ENCODE measurements at places on chromosomes 11 and 22.

- DNase-seq = no peak
Measured at GRCh38 chr11:111413849-111414248, 34.8 kb upstream of the POU2AF1 start.

DNA sequence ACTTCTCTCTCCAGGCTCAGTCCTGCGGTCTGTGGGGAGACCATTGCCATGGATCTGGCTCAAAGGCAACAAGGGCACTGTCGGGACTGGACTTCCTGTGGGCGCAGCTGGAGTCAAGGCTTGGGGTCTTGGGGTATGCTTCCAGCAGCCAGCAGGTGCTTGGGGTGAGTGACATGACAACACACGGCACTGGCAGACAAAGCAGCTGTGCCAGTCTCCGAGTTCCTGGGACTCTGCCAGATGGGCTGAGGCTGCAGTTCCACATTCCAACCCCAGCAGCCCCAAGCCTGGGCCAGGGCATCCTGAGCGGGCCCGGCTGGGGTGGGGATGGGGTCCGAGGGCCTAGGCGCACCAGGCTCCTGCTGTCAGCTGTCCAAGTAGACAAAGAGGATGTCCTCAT is 12.3 kb downstream of the GUCD1 start:
- no peak for DNase-seq

- no peak for DNase-seq
Measured at GRCh38 chr11:121886005-121886734, 229.8 kb downstream of the BLID start.

- no peak for DNase-seq
Measured at GRCh38 chr11:12077535-12078280, 32.7 kb upstream of the MICAL2 start.

- no peak for DNase-seq
Measured at GRCh38 chr11:78037825-78038620, 14.9 kb upstream of the KCTD14 start.

DNA sequence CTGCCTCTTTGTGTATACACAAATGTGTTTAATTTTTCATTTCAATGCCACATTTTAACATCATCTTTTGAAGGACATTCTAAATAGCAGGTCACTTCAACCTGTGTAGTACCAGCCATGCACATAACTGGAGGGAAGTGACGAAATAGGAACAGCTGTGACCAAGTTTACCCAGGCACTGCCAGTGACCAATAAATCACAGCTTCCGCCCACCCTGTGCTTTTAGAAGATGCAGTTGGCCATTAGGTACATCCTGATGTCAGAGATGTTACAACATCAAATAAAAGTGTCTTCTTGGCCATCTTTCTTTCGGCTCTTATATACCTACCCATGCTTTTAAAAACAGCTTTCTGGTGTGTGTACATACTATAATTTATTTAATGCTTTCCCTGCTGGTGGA is 7.8 kb downstream of the LDLRAD3 start:
- DNase-seq = no peak

- no peak for DNase-seq
Measured at GRCh38 chr11:47533690-47534151, 19.2 kb downstream of the CELF1 start.

DNA sequence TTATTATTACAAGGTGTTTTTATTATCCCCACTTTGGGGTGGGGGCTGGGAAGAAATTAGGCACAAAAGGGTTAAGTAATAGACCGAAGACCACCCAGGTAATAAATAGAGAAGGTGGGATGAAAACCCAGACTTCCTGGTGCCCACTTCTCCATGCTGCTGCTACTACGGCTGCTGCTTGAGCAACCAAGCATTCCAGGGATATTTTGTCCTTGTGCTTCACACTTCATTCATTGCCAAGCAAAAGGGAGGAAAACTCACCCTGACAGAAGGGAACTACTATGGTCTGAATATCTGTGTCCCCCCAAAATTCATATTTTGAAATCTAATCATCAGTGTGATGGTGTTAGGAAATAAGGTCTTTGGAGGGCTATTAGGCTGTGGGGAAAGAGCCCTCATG is 470.9 kb upstream of the API5 start:
- no peak for DNase-seq

GRCh38 chr22:32632512-32633315 is 158.1 kb downstream of the FBXO7 start:
- no peak for DNase-seq

DNA sequence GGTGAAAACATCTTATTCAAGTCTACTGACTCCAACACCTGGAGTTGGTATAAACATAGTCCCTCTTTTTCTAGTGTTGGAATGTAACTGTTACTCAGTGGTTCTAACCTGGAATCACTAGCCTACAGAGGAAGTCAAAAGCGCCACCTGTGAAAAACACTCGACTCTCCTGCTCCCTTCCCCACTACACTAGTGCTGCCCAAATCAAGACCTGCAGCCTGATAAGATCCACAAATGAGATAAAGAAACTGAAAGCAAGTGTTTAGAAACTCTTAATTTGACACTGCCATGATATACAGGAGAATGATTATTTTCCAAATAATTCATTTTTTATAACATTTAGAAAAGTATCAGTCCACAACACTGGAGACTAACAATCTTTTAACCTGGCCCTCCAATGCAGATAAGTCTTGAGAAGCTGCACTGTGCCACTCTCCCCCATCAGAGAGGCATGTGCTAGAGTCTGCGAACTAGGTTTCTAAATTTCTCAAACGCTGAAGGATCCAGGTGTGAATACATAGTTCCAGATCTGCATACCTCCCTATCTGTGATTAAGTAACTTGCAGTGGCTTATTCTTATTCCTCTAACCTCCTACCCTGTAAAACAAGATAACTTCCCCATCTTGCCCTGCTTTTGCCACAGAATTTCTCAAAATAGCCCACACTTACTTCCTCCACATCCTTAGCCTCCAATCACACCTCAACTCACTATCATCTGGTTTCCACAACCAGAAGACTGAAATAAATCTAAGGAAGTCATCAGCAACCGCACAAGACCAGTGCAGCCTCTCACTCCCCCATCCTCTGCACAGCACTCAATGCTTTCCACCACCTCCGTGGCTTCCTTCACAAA is 88.1 kb downstream of the RRAS2 start:
- DNase-seq = no peak

DNA sequence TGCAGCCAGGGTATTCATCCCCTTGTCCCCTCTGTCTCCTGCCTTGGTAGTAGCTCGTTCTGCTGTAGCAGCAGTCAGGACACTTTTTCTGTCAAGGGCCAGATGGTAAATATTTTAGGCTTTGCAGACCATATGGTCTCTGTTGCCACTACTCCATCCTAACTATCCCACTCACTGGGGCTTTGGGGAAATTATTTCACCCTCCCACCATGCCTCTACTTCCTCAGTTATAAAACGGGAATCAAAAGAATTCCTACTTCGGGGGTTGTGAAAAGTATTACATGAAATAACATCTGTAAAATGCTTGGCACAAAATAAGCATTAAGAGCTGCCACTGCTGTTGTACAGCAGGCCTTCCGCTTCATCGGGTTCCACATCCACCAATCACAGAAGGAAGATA is 89.9 kb upstream of the LDLRAD3 start:
- no peak for DNase-seq

- no peak for DNase-seq
Measured at GRCh38 chr22:35705141-35705540, 12.5 kb upstream of the APOL5 start.

DNA sequence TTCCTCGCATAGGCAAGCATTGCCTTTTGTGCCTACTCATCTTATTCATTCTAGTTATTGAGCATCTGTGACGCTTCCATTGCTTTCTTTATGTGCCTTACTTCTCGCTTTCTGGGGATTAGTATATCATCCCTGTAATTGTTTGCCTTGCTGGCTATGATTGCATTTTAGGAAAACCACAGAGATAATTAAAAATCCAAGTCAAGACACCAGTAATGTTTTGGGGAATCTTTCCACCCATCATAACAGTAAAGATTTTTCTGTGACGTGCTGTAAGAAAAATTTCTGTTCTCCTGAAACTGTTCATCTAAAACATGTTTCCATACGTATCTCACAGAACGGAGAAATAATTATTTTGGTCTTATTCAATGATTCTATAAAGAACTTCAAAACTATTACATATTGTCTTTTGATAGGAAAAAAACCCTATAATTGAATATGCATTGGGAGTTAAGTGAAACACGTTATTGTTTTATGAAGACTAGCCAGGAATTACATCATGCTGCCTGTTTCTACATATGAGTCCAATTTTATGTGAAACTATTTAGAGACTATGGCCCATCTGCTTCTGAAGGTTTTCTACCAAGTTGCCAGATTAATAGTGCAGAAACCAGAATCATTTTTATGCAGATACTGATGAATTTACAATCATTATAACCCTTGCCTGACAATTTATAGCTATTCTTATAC is 133.7 kb upstream of the FIBIN start:
- DNase-seq = no peak

GRCh38 chr11:364991-365725 is 4.1 kb upstream of the B4GALNT4 start:
- DNase-seq = no peak

- DNase-seq = no peak
Measured at GRCh38 chr22:26547837-26548236, 35.6 kb upstream of the TFIP11 start.

- peak; percentile 47 for DNase-seq
Measured at GRCh38 chr11:72573072-72573854, 101.0 kb downstream of the PDE2A start.

DNA sequence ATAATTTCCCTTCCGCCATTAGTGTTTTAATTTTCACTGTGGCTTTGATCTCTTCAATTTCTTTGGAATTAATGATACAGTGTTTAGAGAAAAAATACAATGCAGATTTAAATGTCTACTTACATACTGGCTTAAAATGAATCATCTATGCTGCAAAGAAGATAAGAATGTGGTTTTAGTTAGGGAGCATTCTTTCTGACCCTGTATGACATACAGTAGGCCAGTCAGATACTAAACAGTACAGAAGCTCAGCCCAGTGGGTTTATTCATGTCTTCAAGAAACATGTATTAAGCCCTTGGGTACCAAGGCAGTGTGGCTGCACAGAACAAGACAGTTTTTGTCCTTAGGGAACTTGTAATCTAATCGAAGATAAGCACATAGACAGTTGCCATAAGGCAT is 268.8 kb downstream of the DDX10 start:
- DNase-seq = no peak

DNA sequence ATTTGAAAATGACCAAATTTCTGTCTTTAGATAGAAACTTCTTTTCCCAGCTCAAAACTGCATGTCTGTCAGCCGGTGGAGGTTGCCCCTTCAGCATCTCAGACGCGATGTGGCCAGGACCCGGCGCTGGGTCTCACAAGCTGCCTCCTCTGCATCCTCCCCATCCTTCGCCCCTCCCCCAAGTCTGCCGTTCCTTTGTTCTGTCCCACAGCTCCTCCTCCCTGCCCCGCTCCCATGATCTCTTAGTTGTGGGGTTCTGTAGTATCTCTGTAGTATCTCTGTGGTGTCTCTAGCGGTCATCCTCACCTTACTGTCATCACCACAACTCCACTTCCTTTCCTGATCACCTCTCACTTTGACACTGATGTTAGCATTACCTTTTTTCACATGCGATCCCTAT is 49.9 kb downstream of the TRAF6 start:
- DNase-seq = no peak

DNA sequence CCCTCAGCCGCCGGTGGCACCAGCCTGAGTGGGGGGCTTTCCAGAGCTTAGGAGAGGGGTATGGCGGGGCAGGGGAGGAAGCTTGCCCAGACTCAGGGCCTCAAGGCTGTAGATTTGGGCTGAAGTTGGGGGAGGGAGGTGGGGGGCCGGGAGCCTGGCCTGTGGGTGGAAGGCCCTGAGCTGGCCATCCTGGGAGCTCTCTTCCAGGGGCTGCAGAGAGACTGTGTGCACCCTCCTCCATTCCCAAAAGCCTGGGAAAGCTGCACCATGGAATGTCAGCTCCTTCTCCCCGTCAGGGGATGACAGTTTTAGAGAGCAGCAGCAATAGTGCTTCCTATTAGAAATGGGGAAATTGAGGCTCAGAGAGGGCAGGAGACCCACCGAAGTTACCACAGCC is 1.0 kb downstream of the SYT12 start:
- DNase-seq = no peak

- DNase-seq = no peak
Measured at GRCh38 chr22:47032091-47032943, 269.9 kb downstream of the TBC1D22A start.

DNA sequence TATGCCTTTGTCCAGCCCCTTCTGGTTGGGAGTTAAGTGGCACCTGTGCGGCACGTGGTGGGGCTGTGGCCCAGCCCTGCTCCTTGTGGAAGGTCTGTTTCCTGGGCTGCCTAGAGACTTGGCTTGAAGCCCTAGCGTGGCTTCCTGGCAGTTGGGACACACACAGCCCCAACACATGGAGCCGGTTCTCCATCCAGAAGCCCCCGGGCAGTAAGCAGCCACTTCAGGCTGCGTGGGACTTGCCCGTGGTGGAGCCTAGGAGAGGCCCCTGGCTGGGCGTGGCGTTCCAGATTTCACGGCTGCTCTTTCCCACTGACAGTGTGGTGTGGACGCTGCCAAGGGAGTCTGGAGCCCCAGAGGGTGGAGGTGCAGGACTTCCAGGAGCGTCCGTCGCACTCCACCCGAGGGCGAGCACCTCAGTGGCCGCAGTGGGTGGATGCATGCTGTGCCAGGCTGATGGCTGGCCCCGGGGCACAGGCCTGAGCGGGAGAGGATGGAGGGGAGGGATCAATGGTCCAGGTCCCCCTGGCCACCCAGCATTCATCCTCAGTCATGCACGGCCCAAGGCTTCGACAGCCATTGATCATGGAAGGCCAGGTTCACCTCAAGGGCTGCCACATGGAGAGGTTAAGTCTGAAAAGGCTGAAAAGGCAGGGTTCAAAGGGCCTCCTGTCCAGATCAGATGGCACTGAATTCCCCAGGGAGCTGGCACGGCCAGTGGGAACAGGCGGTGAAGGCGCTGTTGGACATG is 9.3 kb downstream of the CCND1 start:
- DNase-seq = no peak

GRCh38 chr22:28909375-28909774 is 26.0 kb downstream of the ZNRF3 start:
- DNase-seq = no peak

GRCh38 chr11:11108026-11108425 is 245.0 kb downstream of the CSNK2A3 start:
- no peak for DNase-seq

DNA sequence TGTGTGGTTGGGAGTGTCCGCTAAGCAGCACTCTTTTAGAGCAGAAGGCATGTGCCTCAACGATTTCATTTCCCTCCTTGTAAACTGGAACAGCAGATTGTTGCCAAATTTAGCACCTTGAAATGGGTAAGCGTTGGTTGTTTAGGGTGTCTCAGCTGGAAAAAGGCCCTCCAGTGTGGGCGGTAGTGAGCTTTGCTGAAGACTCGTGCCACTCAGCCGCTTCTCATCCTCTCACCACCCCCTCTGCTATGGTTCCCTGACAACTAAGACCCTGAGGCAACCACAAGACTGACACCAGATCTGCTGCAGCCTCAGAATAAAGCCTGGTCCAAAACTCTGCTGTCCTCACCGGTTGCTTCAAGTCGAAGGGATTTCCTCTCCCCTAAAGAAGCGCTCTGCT is 9.9 kb upstream of the FERMT3 start:
- DNase-seq = no peak

- DNase-seq = no peak
Measured at GRCh38 chr11:2092956-2093412, 46.2 kb downstream of the IGF2 start.

All from A549 (cell line).